Hair follicular keratinocyte (primary cell): ENCODE measurements at places on chromosomes 6 and 20. TPM values are rescaled to one million over a fixed set of nuclear protein-coding genes. Genes with fewer than 3 reads are reported as not detected.

The PKIB gene
- total RNA-seq: 0.87 and 1.1 TPM in 2 replicates

The KCNK15 gene
- under 0.01 TPM in 1 of 2 replicates, not detected in the other for total RNA-seq

The CNBD2 gene
- total RNA-seq: 2.2 and 8.7 TPM in 2 replicates

The SNAP91 gene
- total RNA-seq: not detected in 2 replicates

The SPATA25 gene
- total RNA-seq: not detected in 2 replicates

The CLIC5 gene
- total RNA-seq: not detected in 2 replicates

The SIRPD gene
- not detected in 2 replicates for total RNA-seq

The IRF4 gene
- total RNA-seq: not detected in 2 replicates

The OGFRL1 gene
- total RNA-seq: 20.6 and 22.6 TPM in 2 replicates

The GTF2H4 gene
- total RNA-seq: 8.5 and 13.6 TPM in 2 replicates

The CCN6 gene
- total RNA-seq: 0.31 and 2.7 TPM in 2 replicates

The TMEM170B gene
- total RNA-seq: 0.04 and 0.08 TPM in 2 replicates

The UNC5CL gene
- 0.27 and 0.62 TPM in 2 replicates for total RNA-seq

The HLA-DPA1 gene
- 0.23 and 0.34 TPM in 2 replicates for total RNA-seq

The ADTRP gene
- 27.0 and 75.8 TPM in 2 replicates for total RNA-seq

The UBE2V1 gene
- total RNA-seq: 49.4 and 63.3 TPM in 2 replicates

The CTSZ gene
- 123 and 138 TPM in 2 replicates for total RNA-seq

The TTPAL gene
- total RNA-seq: 14.0 and 14.3 TPM in 2 replicates

The CLDN20 gene
- not detected in 2 replicates for total RNA-seq

The C20orf202 gene
- total RNA-seq: not detected in 2 replicates

The NOTCH4 gene
- 0.08 and 0.61 TPM in 2 replicates for total RNA-seq

The PPP1R3G gene
- total RNA-seq: 0.04 and 0.23 TPM in 2 replicates

The OR2H1 gene
- not detected in 2 replicates for total RNA-seq

The SNAP25 gene
- total RNA-seq: not detected in 2 replicates

The MLN gene
- not detected in 2 replicates for total RNA-seq

The CST1 gene
- not detected in 2 replicates for total RNA-seq

The SLC13A3 gene
- total RNA-seq: 7.9 and 9.2 TPM in 2 replicates

The EHMT2 gene
- total RNA-seq: 22.2 and 24.5 TPM in 2 replicates

The KCNG1 gene
- total RNA-seq: 39.8 and 60.2 TPM in 2 replicates

The NNAT gene
- total RNA-seq: 0.30 TPM in 1 of 2 replicates, not detected in the other

The VWA7 gene
- 0.19 and 0.86 TPM in 2 replicates for total RNA-seq

The TFAP2A gene
- total RNA-seq: 28.4 and 29.2 TPM in 2 replicates

The RHAG gene
- not detected in 2 replicates for total RNA-seq

The MMP24OS gene
- total RNA-seq: 16.9 and 20.5 TPM in 2 replicates

The GPX5 gene
- total RNA-seq: not detected in 2 replicates
